M059J (cell line): ENCODE measurements at places on chromosomes 7 and 10. TPM values are rescaled to one million over a fixed set of nuclear protein-coding genes. Genes with fewer than 3 reads are reported as not detected.

TSPAN33 gene
- 0.91 and 4.2 TPM in 2 replicates for total RNA-seq

OPN1SW gene
- total RNA-seq = not detected in 2 replicates

ENKUR gene
- not detected in 2 replicates for total RNA-seq

LIPF gene
- not detected in 2 replicates for total RNA-seq

TRPV5 gene
- total RNA-seq = not detected in 2 replicates

DMBT1 gene
- 0.52 and 0.84 TPM in 2 replicates for total RNA-seq

BAMBI gene
- total RNA-seq = 23.1 and 23.7 TPM in 2 replicates

NEUROD6 gene
- not detected in 2 replicates for total RNA-seq

TECPR1 gene
- total RNA-seq = 16.8 and 23.1 TPM in 2 replicates
